NCI-H1436 (cell line): ENCODE measurements at places on chromosomes 3 and 15.

- no peak for DNase-seq
Observed at GRCh38 chr3:52240059-52240885, 1.3 kb upstream of the TWF2 start.

DNA sequence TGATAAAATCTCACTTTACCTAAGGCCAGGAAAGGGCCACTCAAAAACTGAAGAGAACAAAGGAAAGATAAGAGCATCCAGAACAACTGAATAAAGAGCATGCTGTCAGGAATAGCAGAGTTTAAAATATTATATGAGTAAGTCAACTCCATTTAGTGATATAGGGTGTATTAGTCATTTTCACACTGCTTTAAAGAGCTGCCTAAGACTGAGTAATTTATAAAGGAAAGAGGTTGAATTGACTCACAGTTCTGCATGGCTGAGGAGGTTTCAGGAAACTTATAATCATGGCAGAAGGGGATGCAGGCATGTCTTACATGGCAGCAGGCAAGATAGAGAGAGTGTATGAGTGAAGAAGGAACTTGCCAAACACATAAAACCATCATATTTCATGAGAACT lies 778.0 kb upstream of the NECTIN3 start:
- no peak for DNase-seq

DNA sequence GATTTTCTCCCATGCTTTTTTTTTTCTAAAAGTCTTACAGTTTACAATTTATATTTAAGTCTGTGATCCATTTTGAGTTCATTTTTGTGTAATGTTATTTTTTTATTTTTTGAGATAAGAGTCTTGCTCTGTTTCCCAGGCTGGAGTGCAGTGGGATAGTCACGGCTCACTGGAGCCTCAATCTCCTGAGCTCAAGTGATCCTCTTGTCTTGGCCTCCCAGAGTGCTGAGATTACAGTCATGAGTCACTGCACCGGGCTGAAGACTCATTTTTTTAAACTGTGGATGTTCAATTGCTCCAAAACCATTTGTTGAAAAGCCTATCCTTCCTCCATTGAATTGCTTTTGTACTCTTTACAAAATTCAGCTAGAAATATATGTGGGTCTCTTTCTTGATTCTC lies 19.5 kb downstream of the LNP1 start:
- no peak for DNase-seq

DNA sequence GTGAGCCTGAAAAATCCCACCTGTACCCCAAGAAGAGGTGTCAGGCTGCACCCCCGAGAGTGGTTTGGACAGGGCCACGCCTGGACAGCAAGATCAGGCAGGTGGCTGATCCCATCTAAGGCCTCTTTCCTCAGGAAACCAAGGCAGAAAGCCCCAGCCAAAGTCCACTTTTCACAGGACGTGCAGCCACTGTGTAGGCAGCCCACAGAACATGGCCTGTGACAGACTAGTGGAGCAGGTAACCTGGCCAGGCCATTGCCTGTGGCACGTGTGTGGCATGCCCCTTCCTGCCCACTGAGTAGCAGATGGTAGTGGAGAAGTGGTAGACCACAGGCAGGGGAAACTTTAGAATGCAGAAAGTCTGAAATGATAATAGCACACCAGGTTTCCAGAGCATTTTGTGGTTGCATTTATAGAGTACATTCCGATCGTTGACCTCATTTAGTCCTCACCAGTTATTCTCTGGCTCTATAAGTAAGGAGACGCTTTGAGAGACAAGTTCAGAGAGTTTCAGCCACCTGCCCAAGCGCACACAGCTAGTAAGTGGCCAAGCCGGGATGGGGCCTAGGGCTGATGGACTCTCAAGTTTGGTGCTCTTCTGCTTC lies 68.7 kb downstream of the AAGAB start:
- DNase-seq = no peak

DNA sequence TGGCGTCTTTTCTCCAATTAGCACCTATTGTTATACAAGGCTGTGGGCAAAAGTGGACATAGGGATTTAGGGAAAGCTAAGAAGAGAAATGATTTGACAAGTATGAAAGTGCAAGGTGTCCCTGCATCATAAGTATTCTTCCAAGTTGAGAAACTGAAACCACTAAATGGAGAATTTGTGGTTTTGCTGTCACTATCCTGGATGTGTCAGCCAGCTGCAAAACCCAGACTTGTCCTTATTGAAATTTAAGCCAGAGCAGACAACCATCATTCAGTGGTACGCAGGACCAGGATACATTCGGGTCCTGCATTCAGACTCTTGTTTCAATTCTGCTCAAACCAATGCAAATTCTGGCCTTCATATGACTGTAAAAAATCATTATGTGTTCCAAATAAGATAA lies 384.8 kb upstream of the TGFBR2 start:
- no peak for DNase-seq

GRCh38 chr3:184712248-184713039 lies 580 bp upstream of the MAGEF1 start:
- no peak for DNase-seq

DNA sequence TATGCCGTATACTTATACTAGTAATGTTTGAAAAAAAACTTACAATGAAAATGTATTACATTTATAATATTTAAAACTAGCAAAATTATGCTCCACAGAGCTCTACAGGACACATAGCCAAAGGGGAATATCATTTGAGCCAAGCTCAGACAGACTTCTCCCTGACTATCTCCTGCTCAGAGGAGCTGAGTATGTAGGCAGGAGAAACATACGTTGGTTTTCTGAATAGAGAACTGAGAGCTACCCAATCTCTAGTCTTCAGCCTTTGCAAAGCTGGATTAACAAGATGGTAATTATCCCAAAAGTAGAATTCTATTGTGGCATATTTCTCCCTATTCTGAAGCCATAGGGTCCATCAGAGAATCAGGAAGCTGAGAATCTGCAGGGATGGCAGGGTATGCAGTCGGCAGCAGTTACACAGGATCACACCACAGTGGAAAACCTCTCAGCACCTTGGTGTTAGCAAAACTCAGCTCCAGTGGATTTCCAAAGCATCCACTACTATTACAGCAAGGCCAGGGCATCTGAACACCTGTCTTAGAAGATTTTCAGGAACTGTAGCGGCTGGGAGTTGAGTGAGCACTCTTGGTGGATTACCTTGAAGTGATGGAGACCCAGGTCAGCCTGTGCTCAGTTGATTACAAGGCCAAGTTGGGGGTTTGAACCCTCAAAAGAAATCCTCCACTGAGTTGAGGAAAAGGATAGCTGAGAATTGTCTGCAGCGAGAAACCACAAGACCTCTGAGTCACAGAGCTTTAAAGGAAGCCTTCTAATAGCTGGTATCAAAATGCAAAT lies 30.1 kb downstream of the GPR15 start:
- no peak for DNase-seq

DNA sequence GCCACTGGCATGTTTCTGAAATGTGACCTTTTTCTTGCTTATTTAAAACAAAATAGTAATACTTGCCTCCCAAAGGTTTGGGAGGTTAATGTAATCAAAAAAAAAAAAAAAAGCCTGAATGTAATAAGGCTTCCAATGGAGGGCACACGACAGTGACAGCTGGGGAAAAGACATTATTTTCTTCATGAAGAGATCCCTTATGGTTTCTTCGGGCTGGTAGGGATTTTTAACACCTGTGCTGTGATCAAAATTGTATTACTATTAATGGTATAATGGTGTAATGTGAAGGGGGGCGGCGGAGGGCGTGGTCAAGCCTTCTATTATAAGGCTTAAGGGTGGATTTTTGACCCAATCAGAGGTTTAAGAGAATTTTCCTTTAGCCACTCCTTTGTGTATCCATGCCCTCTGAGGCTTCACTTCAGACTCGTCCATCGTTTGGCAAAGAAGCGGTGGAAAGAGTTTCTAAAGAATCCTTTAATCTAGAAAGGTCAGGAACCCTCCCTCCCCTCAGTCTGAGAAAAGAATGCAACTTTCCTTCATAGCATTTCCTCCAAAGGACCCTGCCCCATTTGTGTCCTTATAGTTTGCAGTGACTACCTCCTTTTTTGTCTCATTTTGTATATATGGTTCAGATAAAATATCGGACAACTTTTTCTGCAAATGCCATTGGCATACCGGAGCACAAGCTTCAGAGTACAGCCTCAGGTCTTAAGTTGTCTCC lies 89.5 kb upstream of the CHD2 start:
- peak; percentile 25 for DNase-seq

- DNase-seq = no peak
Observed at GRCh38 chr15:74173380-74174218, at the start of gene ISLR. Gene ISLR (plus strand): TSS chr15:74173710. CDS start chr15:74174859, 1,149 bp downstream.

DNA sequence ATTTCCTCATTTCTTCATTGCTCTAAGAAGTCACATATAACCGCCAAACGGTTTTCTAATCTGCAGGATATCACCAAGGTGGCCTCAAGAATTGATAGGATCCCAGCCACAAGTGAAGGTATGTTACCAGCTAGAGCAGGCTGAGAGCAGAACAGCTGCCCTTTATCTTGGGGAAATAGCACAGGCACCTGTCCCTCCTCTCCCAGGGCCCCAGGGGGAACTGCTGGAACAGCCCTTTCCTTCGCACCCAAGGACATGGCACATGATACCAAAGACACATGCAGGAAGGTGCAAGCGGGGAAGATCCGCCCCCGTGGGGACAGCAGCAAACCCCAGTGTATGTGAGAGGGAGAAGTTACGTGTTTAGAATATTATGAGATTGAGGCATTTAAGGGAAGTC lies 35.3 kb downstream of the HOMER2 start:
- DNase-seq = no peak

DNA sequence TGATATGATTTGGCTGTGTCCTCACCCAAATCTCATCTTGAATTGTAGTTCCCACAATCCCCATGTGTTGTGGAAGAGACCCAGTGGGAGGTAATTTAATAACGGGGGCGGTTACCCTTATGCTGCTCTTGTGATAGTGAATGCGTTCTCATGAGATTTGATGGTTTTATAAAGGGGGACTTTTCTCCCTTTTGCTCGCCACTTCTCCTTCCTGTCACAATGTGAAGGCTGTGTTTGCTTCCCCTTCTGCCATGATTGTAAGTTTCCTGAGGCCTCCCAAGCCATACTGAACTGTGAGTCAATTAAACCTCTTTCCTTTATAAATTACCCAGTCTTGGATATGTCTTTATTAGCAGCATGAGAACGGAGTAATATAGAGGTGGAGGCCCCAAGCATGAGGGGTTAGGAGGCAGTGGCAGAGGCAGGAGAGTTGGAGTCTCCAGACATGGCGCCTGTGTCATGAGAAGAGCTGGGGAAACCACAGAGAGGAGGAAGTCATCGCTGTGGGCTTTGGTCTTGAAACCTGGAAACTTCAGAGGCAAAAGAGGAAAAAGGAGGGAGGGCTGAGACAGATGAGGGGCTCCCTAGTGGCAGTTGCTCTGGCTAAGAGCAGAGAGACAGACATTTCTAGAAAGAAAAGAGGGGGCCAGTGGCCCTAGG lies 107.8 kb upstream of the VEPH1 start:
- no peak for DNase-seq

GRCh38 chr3:125374996-125375941 lies at the start of gene ZNF148:
Gene ZNF148 (minus strand): TSS chr3:125375325. CDS start chr3:125313640, 61,685 bp downstream.
- DNase-seq = peak; percentile 91

DNA sequence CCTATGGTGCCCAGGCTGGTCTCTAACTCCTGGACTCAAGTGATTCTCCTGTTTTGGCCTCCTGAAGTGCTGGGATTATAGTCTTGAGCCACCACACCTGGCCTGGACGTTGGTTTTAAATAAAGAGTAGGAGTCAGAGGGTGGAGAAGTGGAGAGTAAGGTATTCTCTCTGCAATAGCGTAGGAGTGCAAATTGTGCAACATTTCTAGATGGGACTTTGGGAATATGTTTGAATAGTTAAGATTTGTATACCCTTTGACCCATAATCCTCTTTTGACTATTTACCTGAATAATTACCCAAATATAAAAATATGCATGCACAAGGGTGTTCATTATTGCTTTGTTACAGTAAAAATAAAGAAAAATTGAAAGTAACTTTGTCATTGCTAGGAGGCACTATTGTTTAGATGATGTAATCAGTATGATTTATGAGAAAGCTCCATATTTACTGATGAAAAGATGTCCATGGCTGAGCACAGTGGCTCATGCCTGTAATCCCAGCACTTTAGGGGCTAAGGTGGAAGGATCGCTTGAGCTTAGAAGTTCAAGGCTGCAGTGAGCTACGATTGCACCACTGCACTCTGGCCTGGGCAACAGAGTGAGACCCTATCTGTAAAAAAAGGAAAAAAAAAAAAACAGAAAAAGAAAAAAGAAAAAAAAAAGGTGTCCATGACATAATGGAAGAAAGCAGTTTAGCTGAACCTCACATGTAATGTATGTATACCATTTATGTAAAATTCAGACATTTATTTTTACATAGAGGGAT lies 15.1 kb upstream of the XYLB start:
- DNase-seq = no peak

DNA sequence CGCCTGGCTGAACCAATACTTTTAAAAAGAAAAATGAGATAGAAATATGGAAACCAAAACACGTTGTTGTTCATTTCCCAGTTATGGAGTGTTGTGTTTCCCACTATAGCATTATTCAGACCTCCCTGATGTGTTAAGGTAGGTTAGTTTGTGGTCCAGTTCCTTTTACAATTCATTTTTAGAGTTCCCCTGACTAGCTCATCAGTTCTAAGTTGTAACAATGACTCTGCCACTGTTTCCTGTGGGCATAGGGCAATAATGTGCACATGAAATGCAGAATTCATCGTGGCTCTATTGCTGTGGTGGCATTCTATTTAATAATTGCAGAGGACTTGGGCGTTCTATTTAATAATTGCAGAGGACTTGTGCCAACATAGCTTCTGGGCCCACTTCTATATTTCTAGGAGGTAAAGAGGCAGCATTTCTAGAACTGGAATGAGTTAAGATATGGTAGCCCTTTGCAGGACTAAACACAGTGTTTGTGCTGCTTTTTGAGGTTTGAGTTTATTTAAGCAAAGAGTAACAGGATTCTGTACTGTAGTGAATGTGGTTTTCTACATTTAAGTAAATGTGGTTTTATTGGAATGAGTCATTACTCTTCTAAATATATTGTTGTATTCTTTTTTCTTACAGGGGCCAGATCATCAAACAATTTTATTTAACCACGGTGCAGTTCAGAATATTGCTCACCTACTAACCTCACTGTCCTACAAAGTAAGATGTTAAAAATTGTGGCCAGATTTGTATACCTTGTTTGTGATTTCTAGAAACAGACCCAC lies 47.5 kb downstream of the ARMC8 start:
- DNase-seq = no peak

DNA sequence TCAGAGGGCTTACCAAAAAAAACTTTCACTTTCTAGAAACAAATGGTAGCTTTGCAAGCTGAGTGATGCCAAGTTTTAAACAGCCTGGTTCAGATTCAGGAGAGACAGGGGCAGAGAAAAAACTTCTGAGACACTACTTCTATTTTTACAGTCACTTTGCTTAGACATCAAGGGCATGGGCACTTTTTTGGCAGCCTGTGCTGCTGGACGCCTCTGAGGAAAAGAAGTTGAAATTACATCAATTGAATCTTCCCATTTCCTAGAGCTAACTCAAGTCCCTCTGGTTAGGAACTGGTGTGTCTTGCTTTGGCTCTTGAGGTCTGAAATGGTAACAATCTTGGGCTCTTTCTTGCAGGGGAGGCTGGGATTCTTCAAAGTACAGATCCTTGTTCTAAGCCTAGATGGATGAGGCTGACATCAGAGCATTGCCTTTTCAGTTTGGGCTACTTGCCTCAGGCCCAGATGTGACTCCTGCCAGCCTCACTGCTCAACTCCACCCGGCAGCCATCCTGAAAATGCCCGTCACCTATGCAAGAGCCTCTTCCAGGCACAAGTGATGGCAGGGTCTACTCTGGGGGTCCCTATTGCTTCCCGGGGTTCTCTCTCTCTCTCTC lies 357.5 kb downstream of the FOXP1 start:
- DNase-seq = no peak

- no peak for DNase-seq
Observed at GRCh38 chr15:88115486-88116152, 140.9 kb downstream of the NTRK3 start.
